ENCODE measurements at places on chromosomes 11 and 22.
A peak's percentile ranks its signal among the peaks of the same experiment; 100 is the strongest.

DNA sequence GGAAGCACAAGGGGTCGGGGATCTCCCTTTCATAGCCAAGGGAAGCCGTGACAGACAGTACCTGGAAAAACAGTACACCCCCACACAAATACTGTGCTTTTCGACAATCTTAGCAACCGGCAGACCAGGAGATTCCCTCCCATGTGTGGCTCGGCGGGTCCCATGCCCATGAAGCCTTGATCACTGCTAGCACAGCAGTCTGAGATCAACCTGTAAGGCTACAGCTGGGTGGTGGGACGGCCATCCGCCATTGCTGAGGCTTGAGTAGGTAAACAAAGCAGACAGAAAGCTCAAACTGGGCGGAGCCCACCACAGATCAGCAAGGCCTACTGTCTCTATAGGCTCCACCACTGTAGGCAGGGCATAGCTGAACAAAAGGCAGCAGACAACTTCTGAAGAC, 180.2 kb upstream of the SOX6 start:
- DNase-seq, result no peak

DNA sequence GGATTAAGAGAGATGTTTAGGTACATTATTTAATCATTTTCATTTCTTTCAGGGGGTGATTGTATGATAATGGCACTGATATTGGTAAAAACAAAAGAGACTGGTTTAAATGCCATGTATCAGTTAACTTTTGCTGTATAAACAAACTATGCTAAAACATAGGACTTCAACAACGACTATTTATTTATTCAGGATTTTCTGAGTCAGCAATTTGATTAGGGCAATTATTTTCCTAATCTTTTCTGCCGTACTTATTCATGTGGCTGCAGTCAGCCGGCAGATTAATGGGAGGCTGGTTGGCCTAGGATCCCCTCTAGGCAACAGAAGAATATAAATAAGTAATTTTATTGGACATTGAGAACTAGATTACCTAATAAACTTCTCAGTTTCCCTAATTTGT, 661.7 kb upstream of the RAG2 start:
- DNase-seq, result no peak

- no peak for DNase-seq
Observed at GRCh38 chr11:131897956-131898355, 527.5 kb downstream of the NTM start.

GRCh38 chr22:25736378-25737011, 5.5 kb upstream of the MYO18B start:
- peak; percentile 7 for DNase-seq

- DNase-seq, result no peak
Observed at GRCh38 chr11:63874511-63874910, 35.6 kb downstream of the MARK2 start.

- DNase-seq, result no peak
Observed at GRCh38 chr11:89436071-89436470, 55.1 kb downstream of the NOX4 start.

DNA sequence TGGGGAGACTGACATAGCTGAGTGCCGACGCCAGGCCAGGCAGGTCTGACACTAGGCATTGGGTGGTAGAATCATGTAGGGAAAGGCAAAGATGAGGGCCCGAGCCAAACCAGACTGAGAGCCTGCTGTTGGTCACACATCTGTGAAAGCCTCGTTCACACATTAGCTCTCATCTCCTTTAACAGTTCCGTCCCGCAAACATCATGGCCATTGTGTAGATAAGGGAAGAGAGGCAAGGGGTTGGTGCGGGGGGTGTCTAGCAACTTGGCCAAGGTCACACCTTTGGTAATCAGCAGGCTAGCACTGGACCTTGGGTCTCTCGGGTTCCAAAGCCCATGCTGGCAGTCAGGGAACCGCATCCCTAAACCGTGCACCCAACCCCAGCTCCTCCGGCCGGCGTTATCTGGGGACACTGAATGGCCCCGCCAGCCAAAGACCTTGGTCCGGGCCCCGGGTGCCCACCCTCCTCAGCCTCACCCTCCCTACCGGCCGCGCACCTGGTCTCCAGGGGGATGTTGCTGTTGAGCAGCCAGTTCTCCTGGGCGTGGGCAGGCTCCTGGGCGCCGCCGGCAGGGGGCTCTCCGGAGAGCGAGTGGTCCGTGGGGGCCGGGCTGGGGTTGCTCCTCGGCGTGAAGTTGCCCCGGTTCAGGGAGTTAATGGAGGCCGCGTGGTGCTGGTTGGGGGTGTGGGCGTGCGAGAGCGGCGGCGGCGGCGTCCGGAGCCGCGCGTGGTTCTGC, 328.3 kb upstream of the NARS2 start:
- DNase-seq, result no peak

DNA sequence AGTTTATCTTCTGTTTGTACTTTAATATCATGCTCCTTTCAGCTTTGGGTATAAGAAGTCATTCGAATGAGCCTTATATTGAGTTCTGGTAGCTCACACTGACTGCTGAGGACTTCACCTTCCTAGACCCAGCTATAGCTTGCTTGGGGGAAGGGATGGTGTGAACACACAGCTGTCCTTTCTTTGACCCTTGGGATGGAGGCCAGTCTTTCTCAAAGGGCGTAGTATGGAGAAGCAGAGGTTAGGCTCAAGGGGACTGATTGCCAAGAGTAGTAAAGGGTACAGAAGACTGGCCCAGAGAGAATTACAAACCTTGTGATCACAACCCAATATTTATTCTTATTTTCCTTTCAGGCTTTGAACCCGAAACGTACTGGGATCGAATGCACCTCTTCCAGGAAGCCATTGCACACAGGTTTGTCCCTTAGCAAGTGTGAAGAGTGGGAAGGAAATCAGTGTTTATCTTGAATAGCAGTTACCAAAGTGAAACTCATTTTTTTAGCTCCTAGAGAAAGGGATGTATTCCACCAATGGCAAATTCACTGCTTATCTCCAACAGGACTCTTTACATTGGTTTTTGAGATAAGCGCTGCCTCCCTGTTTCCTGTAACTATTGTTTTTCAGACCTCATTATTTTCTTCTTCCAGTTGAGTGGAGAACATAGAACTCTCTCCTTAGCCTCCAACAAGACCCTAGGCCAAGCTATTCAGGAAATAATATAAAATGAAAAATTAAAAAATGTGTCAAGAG, 42.8 kb upstream of the YWHAH start:
- DNase-seq, result no peak

DNA sequence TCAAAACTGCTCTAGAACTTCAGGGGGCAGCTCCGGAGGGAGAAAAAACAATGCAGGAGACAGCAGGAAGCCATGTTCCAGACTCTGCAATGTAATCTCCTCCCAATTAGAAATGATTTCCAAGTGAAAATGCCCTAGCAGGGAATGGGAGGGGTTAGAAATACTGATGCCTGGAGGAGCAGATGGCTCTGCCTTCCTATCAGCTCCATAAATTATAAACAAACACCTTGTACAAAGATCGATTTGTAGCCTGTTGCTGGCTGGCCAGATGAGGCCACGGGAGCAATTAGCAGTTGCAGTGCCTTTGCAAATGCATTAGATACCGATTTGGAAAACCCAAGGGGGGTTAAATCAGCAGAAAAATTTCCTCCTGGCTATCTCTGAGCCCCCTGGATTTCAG, 46.6 kb upstream of the CHRM4 start:
- no peak for DNase-seq

All from CD4-positive, alpha-beta T cell treated with Interleukin-12 subunit alpha and Interleukin-12 subunit beta, for 1 hour (primary cell).